Fibroblast of the aortic adventitia (primary cell): ENCODE measurements at places on chromosomes 5 and 9. TPM values are rescaled to one million over a fixed set of nuclear protein-coding genes. Genes with fewer than 3 reads are reported as not detected.

IFNA2 gene
- total RNA-seq: not detected in 2 replicates

ROPN1L gene
- 0.63 TPM in 1 of 2 replicates, not detected in the other for total RNA-seq

SPATA31D4 gene
- total RNA-seq: not detected in 2 replicates

IL31RA gene
- total RNA-seq: 0.72 and 0.74 TPM in 2 replicates

THBS4 gene
- 0.90 and 1.5 TPM in 2 replicates for total RNA-seq

PDLIM4 gene
- 37.3 and 41.8 TPM in 2 replicates for total RNA-seq

RLN2 gene
- total RNA-seq: not detected in 2 replicates

PCDHA7 gene
- total RNA-seq: 0.18 and 0.41 TPM in 2 replicates

SHOC1 gene
- 0.09 TPM in 1 of 2 replicates, not detected in the other for total RNA-seq

DYNC2I2 gene
- 42.8 and 65.7 TPM in 2 replicates for total RNA-seq

ST8SIA4 gene
- 0.25 and 0.54 TPM in 2 replicates for total RNA-seq

C1QTNF3 gene
- 1.9 and 8.3 TPM in 2 replicates for total RNA-seq

SLC36A2 gene
- total RNA-seq: not detected in 2 replicates

C5orf58 gene
- total RNA-seq: not detected in 2 replicates

INSL4 gene
- not detected in 2 replicates for total RNA-seq

RNF208 gene
- 0.45 TPM in 1 of 2 replicates, not detected in the other for total RNA-seq

FOXD4L6 gene
- total RNA-seq: not detected in 2 replicates

FIBCD1 gene
- 0.27 TPM in 1 of 2 replicates, not detected in the other for total RNA-seq

GARNL3 gene
- 1.1 and 2.5 TPM in 2 replicates for total RNA-seq

FBXL17 gene
- 8.3 and 19.7 TPM in 2 replicates for total RNA-seq

UBE2QL1 gene
- under 0.01 and 0.25 TPM in 2 replicates for total RNA-seq

SPATA31C1 gene
- total RNA-seq: not detected in 2 replicates

PCDHGB6 gene
- total RNA-seq: 3.8 and 5.8 TPM in 2 replicates

PIP5KL1 gene
- total RNA-seq: 1.6 and 2.6 TPM in 2 replicates

TXNDC8 gene
- total RNA-seq: not detected in 2 replicates

NCS1 gene
- 10.7 and 39.2 TPM in 2 replicates for total RNA-seq

MARCOL gene
- not detected in 2 replicates for total RNA-seq

PRR16 gene
- total RNA-seq: 4.4 and 22.1 TPM in 2 replicates

CCL27 gene
- total RNA-seq: not detected in 2 replicates

C1QTNF2 gene
- total RNA-seq: 0.57 and 2.0 TPM in 2 replicates

KIF4B gene
- not detected in 2 replicates for total RNA-seq

SYK gene
- total RNA-seq: not detected in 2 replicates

IL3 gene
- total RNA-seq: not detected in 2 replicates
